ENCODE measurements at places on chromosomes 5 and 9. TPM values are rescaled to one million over a fixed set of nuclear protein-coding genes. Genes with fewer than 3 reads are reported as not detected.

- DNase-seq: peak; percentile 67
- H3K27me3 ChIP-seq: no peaks in the 10 kb centered on the region
- no peaks in the 10 kb centered on the region for H3K36me3 ChIP-seq
- no peak overlapping the region for H3K4me3 ChIP-seq
Observed at GRCh38 chr5:31153521-31153920, 40.0 kb upstream of the CDH6 start.

GRCh38 chr5:72586788-72587530 lies 79.7 kb upstream of the ZNF366 start:
- H3K4me3 ChIP-seq: no peak overlapping the region
- DNase-seq: peak; percentile 16
- H3K36me3 ChIP-seq: no peaks in the 10 kb centered on the region
- H3K27ac ChIP-seq: peak overlapping the region; percentile 80

DNA sequence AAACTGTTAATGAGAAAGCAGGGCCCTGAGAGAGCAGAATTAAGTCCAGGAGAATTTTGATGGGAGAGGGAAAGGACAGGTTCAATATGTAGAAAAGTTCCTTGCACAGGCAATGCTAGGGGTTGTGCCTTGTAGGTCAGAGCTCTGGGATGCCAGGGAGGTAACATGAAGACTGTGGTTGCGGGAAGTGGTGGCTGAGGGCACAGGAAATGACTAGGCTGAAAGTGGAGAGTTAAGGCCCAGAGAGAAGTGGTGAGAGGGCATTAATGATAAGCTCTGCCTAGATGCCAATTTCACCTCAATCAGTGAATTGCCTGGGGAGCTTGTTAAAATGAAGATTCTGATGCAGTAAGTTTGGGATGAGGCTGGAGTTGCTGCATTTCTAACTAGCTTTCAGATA lies 31.5 kb upstream of the PPP3R2 start:
- H3K4me1 ChIP-seq: no peaks in the 10 kb centered on the region
- no peak overlapping the region for H3K4me3 ChIP-seq
- H3K27ac ChIP-seq: no peak overlapping the region
- no peaks in the 10 kb centered on the region for H3K27me3 ChIP-seq
- no peaks in the 10 kb centered on the region for H3K36me3 ChIP-seq
- DNase-seq: no peak

DNA sequence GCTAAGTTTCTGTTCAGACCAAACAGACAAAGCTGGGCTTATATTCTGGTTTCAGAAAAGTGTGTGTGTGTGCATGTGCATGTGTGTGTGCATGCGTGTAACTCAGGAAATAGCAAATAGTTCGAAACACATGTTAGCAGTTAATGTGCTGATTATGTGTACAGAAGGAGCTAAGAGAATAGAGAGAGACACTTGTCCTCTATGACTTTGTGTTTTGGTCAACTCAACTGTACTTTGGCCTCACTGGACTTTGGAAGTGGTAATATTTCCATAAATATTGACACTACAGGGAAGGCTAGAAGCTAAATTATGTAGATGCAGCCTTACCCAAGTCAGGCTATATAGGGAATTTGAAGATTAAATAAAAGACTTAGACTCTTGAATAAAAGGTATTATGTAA lies 155.5 kb downstream of the RAB3C start:
- no peaks in the 10 kb centered on the region for H3K4me1 ChIP-seq
- no peaks in the 10 kb centered on the region for H3K27me3 ChIP-seq
- H3K27ac ChIP-seq: no peak overlapping the region
- H3K4me3 ChIP-seq: no peak overlapping the region
- H3K36me3 ChIP-seq: no peaks in the 10 kb centered on the region

GRCh38 chr5:157290981-157291711 lies 25.2 kb downstream of the CYFIP2 start:
- DNase-seq: no peak
- H3K27ac ChIP-seq: no peak overlapping the region
- H3K4me1 ChIP-seq: peaks cover 4% of the 10 kb centered on the region
- peaks cover 2% of the 10 kb centered on the region for H3K36me3 ChIP-seq

DNA sequence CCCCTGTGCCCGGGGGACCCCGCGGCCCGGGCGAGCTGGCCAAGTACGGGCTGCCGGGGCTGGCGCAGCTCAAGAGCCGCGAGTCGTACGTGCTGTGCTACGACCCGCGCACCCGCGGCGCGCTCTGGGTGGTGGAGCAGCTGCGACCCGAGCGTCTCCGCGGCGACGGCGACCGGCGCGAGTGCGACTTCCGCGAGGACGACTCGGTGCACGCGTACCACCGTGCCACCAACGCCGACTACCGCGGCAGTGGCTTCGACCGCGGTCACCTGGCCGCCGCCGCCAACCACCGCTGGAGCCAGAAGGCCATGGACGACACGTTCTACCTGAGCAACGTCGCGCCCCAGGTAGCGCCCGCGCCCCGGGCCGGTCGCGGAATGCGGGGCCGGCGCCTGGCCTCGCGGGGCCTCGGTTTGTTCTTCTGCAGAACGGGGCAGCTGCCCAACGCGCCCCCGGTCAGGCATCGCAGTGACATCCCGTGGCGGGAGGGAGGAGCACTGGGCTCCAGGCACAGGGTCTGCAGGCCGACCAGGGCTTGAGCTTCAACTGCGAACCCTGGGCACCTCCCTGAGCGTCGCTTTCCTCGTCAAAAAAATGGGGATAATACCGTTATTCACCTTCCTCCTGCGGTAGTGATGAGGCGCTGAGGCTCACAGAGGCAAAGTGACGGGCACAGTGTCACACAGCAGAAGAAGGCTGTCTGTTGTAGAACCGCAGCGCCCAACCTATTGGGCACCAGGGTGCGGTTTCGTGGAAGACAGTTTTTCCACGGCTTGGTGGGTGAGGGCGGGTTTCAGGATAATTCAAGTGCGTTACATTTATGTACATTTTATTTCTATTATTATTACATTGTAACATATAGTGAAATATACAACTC lies 777 bp downstream of the ENDOG start:
- H3K4me1 ChIP-seq: peaks cover 4% of the 10 kb centered on the region
- H3K27ac ChIP-seq: peak overlapping the region; percentile 8
- peaks cover 20% of the 10 kb centered on the region for H3K36me3 ChIP-seq
- no peak for DNase-seq
- peak overlapping the region; percentile 59 for H3K4me3 ChIP-seq

GRCh38 chr9:36584620-36585460 lies 12.1 kb downstream of the MELK start:
- no peak overlapping the region for H3K4me3 ChIP-seq
- peaks cover 4% of the 10 kb centered on the region for H3K36me3 ChIP-seq
- H3K27ac ChIP-seq: 0 out of 2 replicates have a peak overlapping the region, but pooled peaks have one; percentile 27
- H3K27me3 ChIP-seq: no peaks in the 10 kb centered on the region
- DNase-seq: peak; percentile 86
- H3K4me1 ChIP-seq: peaks cover 3% of the 10 kb centered on the region

- H3K4me3 ChIP-seq: peak within 1 kb of the TSS; percentile 34
- no peak within 1 kb of the TSS for H3K27ac ChIP-seq
- peaks cover under 1% of the 10 kb centered on the region for H3K36me3 ChIP-seq
- peak; percentile 39 for DNase-seq
Observed at GRCh38 chr9:121651295-121652020, at the start of gene DAB2IP. Gene DAB2IP (plus strand): TSS chr9:121651634. CDS start chr9:121651776, 142 bp downstream.

GRCh38 chr5:66653325-66653724 lies 57.1 kb downstream of the MAST4 start:
- no peaks in the 10 kb centered on the region for H3K36me3 ChIP-seq
- DNase-seq: peak; percentile 18
- no peak overlapping the region for H3K4me3 ChIP-seq
- H3K27me3 ChIP-seq: no peaks in the 10 kb centered on the region
- no peaks in the 10 kb centered on the region for H3K4me1 ChIP-seq

- H3K4me1 ChIP-seq: peaks cover 23% of the 10 kb centered on the region
- peak; percentile 87 for DNase-seq
Observed at GRCh38 chr9:4137681-4138099, 162.2 kb downstream of the GLIS3 start.

- DNase-seq: peak; percentile 16
- no peaks in the 10 kb centered on the region for H3K36me3 ChIP-seq
- no peaks in the 10 kb centered on the region for H3K4me1 ChIP-seq
- H3K27ac ChIP-seq: no peak overlapping the region
- H3K27me3 ChIP-seq: no peaks in the 10 kb centered on the region
Observed at GRCh38 chr5:125317536-125317995, 571.1 kb upstream of the ZNF608 start.

DNA sequence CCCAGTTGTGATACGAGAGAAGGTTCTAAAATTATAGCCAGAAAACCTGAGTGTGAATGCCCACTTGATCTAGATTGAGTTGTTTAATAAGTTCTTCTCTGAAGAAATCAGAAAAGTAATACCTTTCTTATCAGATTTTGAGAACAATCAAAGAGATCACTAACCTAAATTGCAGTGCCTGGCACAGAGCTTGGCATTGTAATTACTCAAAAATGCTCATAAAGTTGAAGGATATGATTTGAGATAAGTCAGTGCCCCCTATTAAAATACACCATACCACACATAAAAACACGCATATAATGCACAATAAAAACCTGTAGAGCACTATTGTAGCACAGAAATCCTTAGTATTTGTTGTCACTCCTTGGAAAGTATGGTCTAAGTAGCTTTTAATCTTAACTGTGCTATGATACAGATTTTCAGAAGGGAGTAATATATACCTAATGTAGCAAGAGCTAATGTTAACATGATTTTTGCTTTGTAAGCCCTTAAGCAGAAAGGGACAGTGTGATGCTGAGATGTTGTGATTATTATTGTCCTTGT lies 257.5 kb upstream of the CDH18 start:
- H3K27me3 ChIP-seq: no peaks in the 10 kb centered on the region
- H3K27ac ChIP-seq: no peak overlapping the region
- H3K4me3 ChIP-seq: no peak overlapping the region
- no peak for DNase-seq
- H3K36me3 ChIP-seq: no peaks in the 10 kb centered on the region
- no peaks in the 10 kb centered on the region for H3K4me1 ChIP-seq

- H3K36me3 ChIP-seq: no peaks in the 10 kb centered on the region
- H3K27me3 ChIP-seq: peaks cover 13% of the 10 kb centered on the region
- no peak overlapping the region for H3K4me3 ChIP-seq
- no peak overlapping the region for H3K27ac ChIP-seq
- peaks cover 6% of the 10 kb centered on the region for H3K4me1 ChIP-seq
- no peak for DNase-seq
Observed at GRCh38 chr9:134283692-134284265, 42.5 kb upstream of the RXRA start.

- no peak for DNase-seq
- no peaks in the 10 kb centered on the region for H3K36me3 ChIP-seq
- H3K27ac ChIP-seq: no peak overlapping the region
- H3K4me1 ChIP-seq: no peaks in the 10 kb centered on the region
- H3K27me3 ChIP-seq: no peaks in the 10 kb centered on the region
- no peak overlapping the region for H3K4me3 ChIP-seq
Observed at GRCh38 chr5:151964471-151964870, 39.8 kb upstream of the GLRA1 start.

DNA sequence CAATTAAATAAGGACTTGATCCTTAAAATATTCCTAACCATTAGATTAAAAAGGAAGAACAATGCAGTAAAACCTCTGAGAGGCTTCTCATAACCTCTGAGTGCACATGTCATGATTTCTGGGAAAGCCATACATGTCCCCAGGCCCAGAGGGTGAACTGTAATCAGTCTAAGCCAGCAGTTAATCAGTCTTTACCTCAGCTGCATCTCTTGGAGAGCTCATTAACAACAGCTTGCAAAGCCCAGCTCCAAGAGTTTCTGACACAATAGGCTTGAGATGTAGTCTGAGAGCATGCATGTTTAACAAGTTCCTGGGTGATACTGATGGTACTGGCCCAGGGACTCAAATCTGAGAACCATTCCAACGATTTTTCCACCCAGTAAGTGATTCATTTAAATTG lies 392.1 kb downstream of the DNAH5 start:
- no peaks in the 10 kb centered on the region for H3K36me3 ChIP-seq
- no peak for DNase-seq
- peaks cover 1% of the 10 kb centered on the region for H3K27me3 ChIP-seq
- H3K4me1 ChIP-seq: no peaks in the 10 kb centered on the region
- H3K27ac ChIP-seq: no peak overlapping the region

DNA sequence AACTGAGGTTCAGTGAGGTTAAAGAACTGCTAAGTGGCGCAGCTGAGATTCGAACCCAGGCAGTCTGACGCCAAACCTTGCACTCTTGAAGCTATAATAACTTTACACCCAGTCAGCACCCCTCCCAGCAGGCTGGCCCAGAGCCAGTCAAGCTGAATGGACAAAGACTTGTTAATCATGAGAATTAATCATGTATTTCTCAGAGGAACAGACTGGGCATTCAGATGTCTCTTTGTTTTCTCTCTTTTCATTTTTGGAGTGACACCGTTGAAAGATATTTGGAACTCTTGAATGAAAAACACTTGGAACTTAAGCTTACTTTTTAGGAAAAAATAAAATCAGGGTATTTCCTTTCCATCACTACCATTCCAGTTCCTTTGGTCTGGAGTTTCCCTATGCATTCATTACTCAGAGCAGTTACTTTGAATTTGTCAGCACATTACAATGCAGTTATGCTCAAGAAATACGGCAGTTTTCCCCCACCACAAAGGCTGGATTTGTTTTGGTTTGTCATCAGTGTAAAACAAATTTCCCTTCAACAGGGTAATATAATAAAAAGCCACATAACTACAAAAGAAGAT lies 22.6 kb upstream of the MAMDC2 start:
- H3K27ac ChIP-seq: 0 out of 2 replicates have a peak overlapping the region, but pooled peaks have one; percentile 18
- peak; percentile 97 for DNase-seq
- no peaks in the 10 kb centered on the region for H3K36me3 ChIP-seq

DNA sequence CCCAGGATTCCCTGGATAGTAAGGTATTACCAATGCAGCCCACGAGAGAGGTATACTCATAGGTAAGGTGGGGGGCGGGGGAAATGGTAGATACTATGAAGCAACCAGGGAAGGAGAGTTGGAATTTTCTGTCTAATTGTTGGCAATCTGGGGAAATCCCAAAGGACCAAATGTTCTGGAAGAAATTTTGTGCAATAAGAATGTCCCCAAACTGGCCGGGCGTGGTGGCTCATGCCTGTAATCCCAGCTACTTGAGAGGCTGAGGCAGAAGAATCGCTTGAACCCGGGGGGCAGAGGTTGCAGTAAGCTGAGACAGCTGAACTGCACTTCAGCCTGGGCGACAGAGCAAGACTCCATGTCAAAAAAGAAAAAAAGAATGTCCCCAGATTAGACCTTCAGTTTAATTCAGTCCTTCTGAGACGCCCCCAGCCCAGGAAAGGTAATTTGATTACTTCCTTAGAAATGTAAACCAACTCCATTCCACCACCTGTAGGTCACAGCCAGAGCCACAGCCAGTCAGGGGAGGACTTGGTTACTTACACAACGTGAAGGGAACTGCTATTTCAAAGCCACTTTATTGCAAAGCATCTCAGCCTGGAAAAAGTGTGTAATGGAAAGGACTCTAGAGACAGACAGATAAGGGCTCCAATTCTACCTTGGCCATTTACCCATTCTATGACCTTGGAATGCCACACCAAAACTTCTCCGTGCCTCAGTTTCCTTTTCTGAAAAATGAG lies 50.0 kb upstream of the KLF4 start:
- no peaks in the 10 kb centered on the region for H3K27me3 ChIP-seq
- no peak for DNase-seq
- H3K36me3 ChIP-seq: no peaks in the 10 kb centered on the region
- H3K27ac ChIP-seq: no peak overlapping the region
- peaks cover 2% of the 10 kb centered on the region for H3K4me1 ChIP-seq

GRCh38 chr9:94860678-94861588 lies 134.4 kb downstream of the AOPEP start:
- H3K4me3 ChIP-seq: no peak overlapping the region
- H3K4me1 ChIP-seq: peaks cover 19% of the 10 kb centered on the region
- peak; percentile 89 for DNase-seq
- peaks cover 1% of the 10 kb centered on the region for H3K36me3 ChIP-seq
- H3K27ac ChIP-seq: 0 out of 2 replicates have a peak overlapping the region, but pooled peaks have one; percentile 15
- no peaks in the 10 kb centered on the region for H3K27me3 ChIP-seq

Gene SCGB3A2
- total RNA-seq: not detected

Gene CORO2A
- total RNA-seq: 2.2 TPM

Gene LHX3
- total RNA-seq: not detected

Gene PPP3R2
- not detected for total RNA-seq

Gene TNFSF15
- total RNA-seq: under 0.01 TPM

Gene SLC6A18
- not detected for total RNA-seq

Gene GPR151
- total RNA-seq: not detected

Gene PRRC2B
- total RNA-seq: 19.4 TPM

Gene OR1J2
- not detected for total RNA-seq
